ENCODE measurements at places on chromosomes 6 and 20. TPM values are rescaled to one million over a fixed set of nuclear protein-coding genes. Genes with fewer than 3 reads are reported as not detected.

DNA sequence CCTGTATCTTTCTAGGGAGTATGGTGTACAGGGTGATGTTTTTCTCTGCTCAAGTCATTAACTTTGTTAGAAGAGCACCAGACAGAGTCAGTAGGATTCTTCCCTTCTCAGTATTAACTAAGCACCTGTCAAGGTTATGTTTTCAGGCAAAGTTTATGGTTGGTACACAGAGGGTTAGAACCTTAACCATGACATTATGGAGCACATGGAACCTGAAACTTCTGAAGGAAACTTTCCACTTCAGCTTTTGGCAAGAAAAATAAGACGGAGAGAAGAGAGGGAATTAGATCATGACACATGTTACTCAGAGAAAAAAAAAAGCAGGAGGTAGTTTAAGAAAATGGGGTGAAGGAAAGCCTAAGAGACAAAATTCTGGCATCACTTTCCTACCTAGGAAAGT, 112.9 kb upstream of the PDE7B start:
- no peaks in the 10 kb centered on the region for H3K27me3 ChIP-seq
- H3K4me3 ChIP-seq = no peak overlapping the region
- DNase-seq = no peak
- H3K36me3 ChIP-seq = no peaks in the 10 kb centered on the region
- no peaks in the 10 kb centered on the region for H3K4me1 ChIP-seq
- H3K27ac ChIP-seq = no peak overlapping the region

KCNS1 gene
- not detected for total RNA-seq

SLC16A10 gene
- total RNA-seq = 0.18 TPM

GRCh38 chr20:13009682-13010406, 1.1 kb downstream of the SPTLC3 start:
- peak overlapping the region; percentile 12 for H3K4me3 ChIP-seq
- DNase-seq = peak; percentile 10
- H3K36me3 ChIP-seq = no peaks in the 10 kb centered on the region
- H3K27me3 ChIP-seq = no peaks in the 10 kb centered on the region

FAM110A gene
- 7.8 TPM for total RNA-seq

Data from Panc1 (cell line).